Activated T-cell treated with anti-CD3 and anti-CD28 coated beads, Interleukin-2, amount 50 U/mL, for 48 hours (primary cell): ENCODE measurements at places on chromosomes 16 and 17.

DNA sequence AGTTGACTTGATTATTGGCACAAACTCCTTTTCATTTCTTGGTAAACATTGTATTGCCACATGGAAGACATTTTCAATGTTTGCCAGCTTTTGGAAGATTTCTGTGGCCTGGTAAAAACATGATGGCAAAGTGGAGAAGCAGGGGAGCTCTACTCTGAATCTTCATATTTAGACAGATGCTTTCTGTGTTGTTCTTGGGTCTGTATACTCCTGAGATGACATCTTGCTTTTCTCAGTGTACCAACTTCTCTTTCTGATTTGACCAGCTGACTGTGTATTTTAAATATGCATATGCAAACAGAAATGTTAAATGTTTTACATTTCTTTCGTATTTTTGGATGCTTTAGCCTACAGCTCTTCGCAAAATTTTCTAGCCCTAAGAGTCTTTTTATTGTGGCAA, 366.2 kb upstream of the MON1B start:
- DNase-seq = no peak

GRCh38 chr16:75942936-75943335, 216.6 kb upstream of the CPHXL start:
- no peak for DNase-seq

- DNase-seq = no peak
These were observed 4.7 kb upstream of the NDEL1 start for GRCh38 chr17:8430966-8431365.

DNA sequence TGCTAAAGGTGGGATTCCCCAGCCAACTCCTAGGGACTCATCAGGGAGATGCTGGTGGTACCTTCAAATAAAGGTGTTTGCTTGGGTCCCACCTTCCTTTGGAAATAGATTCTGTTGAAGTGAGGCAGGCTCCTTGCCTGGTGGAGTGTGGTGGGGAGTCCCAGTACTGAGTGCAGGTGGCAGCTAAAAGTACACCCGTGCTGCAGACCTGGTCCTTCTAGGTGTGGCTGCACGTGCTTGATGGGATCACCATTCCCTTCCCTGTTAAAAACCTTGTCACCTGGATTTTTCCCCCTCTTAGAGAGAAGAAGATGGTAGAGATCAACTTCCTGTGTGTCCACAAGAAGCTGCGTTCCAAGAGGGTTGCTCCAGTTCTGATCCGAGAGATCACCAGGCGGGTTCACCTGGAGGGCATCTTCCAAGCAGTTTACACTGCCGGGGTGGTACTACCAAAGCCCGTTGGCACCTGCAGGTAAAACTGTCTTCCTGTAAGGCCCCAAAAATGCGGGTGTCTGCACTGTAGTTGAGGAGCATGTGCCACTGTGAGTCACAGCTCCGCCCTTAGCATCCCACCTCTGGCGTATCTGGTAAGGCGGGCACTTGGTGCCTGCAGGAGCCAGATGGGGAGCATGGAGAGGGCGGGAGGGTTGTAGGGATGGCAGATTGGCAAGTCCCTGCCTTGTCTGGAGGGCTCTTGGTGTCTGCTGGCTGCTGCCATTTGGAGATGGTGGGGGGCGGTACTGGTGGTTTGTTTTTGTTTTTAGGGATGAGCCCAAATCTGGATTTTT, 34.0 kb downstream of the PLCD3 start:
- DNase-seq = no peak

DNA sequence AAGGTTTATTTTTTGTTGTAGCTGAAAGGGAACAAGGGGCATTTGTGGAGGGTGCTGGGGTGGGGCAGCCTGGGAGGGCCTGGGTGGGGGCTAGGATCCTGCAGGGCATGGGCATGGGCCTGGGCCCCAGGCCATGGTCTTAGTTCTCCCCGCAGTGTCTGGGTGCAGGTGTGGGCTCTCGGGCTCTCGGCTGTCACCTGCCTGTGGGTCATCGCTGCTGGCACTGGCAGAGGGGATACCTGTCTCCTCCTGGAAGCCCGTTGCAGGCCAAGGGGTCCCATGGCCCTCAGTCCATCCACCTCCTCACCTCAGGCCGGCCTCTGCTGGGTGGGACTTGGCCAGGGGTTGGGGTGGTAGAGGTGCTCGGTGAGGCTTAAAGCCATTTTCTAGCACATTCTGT, 30.3 kb downstream of the TSC2 start:
- no peak for DNase-seq
